ENCODE measurements at places on chromosomes 4 and X.

GRCh38 chrX:101550362-101550750 is at the start of gene ARMCX1:
ARMCX1 (plus strand) TSS chrX:101550547; CDS start chrX:101552931, 2,384 bp downstream.
- DNase-seq: no peak

DNA sequence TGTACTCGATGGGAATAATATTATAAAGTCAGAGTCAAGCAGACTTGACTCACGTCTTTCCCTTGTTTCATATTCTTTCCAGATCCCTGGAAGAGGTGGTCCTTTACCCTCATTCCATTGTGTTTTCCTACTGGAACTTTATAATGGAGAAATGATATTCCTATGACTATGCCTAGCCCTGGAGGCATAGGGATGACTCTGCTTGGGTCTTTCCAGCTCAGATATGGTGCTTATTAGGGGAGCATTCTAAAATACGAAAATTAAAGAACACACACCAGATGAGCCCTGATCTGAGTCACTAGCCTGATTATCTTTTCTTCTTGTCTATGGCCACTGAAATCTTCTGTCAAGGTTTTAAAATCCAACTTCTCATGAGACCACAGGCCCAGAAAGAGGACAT is 231.4 kb downstream of the ANKRD50 start:
- no peak for DNase-seq

DNA sequence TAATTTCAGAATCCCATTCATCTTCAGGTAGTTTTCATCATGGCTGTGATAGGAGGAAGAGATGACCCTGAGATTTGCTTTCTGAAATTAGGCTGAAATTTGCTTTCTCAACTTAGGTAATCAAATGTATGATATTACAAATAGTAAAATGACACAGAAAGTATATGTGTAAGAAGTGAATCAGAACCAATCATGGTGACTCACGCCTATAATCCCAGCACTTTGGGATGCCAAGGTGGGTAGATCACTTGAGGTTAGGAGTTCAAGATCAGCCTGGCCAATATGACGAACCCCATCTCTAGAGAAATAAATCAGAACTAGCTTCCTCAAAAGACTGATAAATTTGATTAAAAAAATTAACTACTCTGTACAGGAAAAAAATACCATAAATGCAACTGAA is 555.4 kb downstream of the STPG2 start:
- DNase-seq: no peak

- DNase-seq: no peak
These were observed 111.7 kb downstream of the AMER1 start for GRCh38 chrX:64093761-64094160.

DNA sequence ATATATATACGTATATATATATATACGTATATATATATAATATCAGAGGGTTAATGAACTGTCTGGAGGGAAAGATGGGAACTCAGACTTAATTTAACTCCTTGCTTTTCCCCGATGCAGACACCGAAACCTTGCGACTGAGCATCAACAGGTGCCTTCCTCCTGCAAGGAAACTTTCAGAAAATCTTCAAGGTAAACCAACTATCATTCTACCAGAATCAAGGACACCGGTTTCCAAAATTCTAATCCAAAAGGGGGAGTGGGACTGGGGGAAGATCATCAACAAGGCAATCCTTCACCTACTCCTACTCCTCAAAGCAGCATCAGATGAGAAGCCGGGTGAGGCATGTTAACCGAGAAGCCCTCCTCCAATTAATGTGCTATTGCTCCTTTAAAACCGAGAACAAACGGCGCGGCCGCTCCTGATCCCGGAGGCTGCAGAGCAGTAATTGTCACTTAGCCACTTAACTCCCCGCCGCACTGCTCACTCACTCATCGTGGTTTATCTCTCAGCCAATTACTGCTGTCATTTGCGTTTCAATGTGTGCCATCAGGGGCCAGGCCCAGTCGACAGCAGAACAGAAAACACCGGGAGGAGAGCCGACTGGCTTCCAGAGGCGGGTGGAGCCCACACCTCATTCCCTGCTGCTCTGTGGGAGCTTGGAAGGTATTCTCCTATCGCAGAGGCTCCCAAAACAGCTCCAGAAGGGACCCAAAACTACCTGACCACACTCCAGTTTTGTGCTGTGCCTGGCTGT is 61.7 kb downstream of the MAML3 start:
- DNase-seq: no peak

DNA sequence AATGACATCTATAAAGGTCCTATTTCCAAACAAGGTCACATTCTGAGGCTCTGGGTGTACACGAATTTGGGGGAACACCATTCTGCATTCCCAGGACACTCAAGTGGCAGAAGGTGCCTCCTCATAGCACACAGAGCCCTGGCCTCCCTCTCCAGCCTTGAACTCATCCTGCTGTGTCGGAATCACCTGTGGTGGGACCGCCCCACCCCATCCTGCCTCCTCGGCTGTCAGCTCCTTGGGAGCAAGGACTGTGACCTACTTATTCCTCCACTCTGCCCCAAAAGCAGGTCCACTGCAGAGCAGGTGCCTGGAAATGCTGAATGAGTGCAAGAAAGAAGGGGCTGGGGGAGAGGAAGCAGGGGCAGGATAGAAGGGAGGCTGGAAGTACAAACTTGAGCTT is 33.5 kb downstream of the HTRA3 start:
- no peak for DNase-seq

- no peak for DNase-seq
These were observed 24.7 kb downstream of the OFD1 start for GRCh38 chrX:13759152-13759718.

- no peak for DNase-seq
These were observed 26.3 kb upstream of the ADH1C start for GRCh38 chr4:99378876-99379275.

GRCh38 chr4:81724925-81725329 is 253.2 kb upstream of the RASGEF1B start:
- peak; percentile 14 for DNase-seq

DNA sequence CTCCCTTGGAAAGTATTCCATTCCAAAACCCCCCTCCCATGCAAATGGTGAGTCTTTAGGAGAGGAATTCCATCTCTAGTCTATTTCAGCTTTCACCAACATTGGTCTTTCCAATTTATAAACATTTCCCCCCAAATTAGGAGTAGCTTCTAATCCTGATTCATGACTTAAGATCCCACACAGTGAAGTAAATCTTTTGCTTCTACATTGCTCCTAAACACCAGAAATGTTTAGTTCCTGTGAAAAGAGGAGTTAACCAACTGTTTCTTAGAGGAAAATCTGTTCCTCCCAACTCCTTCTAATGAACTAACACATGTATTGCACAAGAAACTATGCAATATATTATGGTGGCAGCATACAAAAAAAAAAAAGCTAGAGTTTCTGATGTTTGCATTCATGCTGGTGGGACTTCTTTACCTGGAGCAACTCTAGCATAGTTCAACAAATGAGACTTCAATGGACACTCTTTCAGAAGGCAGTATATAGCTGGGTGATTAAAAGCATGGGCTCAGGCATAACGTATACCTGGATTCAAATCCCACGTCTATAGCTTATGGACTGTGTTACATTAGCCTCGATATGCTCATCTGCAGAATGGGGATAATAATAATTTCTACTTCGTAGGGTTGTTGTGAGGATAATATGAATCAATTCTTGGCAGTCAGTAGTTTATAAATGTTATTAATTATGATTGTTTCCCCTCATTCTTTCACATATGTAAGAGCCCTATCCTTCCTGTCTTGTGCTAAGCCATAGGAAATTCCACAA is 131.6 kb upstream of the TMEM164 start:
- no peak for DNase-seq

- DNase-seq: no peak
These were observed 127.4 kb downstream of the FHDC1 start for GRCh38 chr4:153063490-153063889.

- no peak for DNase-seq
These were observed 1.3 kb upstream of the BCORL1 start for GRCh38 chrX:129981200-129981553.

DNA sequence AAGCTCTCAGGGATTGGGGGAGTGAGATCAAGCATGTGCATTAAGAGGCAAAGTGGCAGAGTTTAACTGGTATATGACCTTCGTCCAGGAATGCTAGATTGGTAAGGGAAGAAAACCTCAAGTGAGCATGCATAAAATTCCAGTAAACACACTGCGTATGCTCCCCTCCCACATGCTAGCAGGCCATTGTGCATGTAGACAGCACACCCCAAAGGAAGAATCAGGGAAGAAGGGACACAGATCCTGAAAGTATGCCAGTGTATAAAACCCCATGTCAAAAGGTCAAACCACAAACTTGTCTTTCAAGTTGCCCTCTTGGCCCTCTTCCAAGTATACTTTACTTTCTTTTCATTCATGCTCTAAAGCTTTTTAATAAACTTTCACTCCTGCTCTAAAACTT is 405.2 kb upstream of the CNKSR2 start:
- DNase-seq: no peak

- DNase-seq: no peak
These were observed 714.5 kb downstream of the GRID2 start for GRCh38 chr4:93018243-93018642.

GRCh38 chr4:102390438-102390837 is 45.2 kb upstream of the SLC39A8 start:
- DNase-seq: no peak

- no peak for DNase-seq
These were observed 3.4 kb downstream of the AIFM1 start for GRCh38 chrX:130162094-130162735.

DNA sequence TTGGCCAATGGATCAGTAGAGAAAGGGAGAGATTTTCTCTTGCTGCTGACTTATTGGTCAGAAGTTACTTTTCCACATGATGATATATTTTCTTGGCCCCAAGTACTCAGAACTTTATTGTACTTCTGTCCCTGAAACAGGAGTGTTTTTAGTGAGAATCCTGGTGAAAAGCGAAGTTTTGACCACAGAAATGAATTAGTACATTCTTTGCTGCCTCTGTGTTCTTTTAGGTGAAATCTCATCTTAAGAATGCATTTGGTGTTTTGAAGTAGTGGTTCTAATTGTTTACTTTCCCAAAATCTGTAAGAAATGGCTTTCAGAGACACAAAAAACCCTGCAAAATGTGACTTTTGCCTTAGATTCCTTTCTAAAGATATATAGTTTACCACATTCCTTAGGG is 240.4 kb downstream of the FRMPD4 start:
- DNase-seq: no peak

GRCh38 chr4:151987606-151988005 is 226.8 kb upstream of the GATB start:
- no peak for DNase-seq

DNA sequence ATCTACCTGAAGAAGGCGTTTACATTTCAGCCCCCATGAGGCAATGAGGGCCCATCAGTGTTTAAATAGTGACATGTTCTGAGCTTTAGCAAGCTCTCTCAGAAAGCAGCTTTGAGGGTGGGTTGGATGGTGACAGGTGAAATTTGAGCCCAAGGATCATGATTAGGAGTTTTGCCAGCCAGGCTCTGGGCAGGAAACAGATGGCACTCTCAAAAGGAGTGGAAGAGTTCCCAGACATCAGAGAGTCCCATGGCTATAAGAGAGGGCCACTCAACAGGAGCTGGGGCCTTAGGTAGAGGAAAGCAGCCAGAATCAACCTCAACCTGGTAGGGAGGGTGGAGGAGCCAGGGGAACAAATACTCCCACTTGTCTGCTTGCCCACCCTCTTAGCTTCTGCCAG is 499.8 kb downstream of the MID1IP1 start:
- no peak for DNase-seq

DNA sequence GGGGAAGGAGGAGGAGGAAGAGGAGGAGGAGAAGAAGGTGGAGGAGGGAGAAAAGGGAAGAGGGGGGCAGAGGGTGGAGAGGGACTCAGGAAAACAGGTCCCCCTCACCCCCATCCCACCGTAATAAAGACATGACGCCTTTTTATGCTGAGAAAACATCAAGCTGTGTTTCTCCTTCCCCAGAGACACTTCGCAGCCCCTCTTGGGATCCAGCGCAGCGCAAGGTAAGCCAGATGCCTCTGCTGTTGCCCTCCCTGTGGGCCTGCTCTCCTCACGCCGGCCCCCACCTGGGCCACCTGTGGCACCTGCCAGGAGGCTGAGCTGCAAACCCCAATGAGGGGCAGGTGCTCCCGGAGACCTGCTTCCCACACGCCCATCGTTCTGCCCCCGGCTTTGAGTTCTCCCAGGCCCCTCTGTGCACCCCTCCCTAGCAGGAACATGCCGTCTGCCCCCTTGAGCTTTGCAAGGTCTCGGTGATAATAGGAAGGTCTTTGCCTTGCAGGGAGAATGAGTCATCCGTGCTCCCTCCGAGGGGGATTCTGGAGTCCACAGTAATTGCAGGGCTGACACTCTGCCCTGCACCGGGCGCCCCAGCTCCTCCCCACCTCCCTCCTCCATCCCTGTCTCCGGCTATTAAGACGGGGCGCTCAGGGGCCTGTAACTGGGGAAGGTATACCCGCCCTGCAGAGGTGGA is 45.3 kb upstream of the SHOX start:
- DNase-seq: no peak

DNA sequence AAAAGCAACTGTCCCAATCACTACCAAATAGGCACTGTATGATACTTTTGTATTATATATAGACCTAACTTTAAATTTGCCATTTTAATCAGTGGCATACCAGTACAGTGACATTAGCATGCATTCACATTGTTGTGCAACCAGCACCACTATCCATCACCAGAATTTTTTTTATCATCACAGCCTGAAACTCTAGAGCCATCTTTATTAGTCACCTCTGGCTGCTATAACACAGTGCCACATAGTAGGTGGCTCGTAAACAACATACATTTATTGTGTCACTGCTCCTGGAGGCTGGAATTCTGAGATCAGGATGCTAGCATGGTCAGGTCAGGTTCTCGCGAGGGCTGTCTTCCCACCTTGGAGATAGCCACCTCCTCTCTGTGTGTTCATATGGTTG is 188.4 kb upstream of the GALNT7 start:
- no peak for DNase-seq

- DNase-seq: no peak
These were observed 1225.9 kb downstream of the PCDH18 start for GRCh38 chr4:136306361-136306760.

GRCh38 chr4:114921790-114922591 is 191.4 kb downstream of the NDST4 start:
- no peak for DNase-seq

DNA sequence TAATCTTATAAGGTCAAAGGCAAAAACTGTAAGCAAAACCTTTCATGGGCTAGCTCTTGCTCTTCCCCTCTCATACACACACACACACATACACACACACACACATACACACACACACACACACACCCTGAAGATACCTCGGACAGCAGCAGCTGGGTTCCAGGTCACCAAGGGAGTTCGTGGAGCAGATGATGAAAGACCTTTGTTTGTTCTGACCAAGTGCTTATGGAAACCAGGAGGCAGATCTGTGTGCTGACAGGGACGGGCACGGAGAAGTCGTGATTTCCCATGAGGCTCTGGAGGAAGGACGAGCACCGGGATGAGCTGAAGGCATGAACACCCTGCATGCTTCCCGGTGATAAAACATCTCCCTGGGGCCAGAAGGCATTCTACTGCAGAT is 35.4 kb upstream of the CRMP1 start:
- no peak for DNase-seq

All from stimulated activated CD4-positive, alpha-beta T cell treated with anti-CD3 and anti-CD28 coated beads, TNF-alpha, amount 100 ng/mL, for 1 hour (primary cell).